ENCODE measurements at places on chromosomes 12 and 14.

GRCh38 chr12:26101763-26102162, 23.1 kb downstream of the BHLHE41 start:
- no peak for DNase-seq

DNA sequence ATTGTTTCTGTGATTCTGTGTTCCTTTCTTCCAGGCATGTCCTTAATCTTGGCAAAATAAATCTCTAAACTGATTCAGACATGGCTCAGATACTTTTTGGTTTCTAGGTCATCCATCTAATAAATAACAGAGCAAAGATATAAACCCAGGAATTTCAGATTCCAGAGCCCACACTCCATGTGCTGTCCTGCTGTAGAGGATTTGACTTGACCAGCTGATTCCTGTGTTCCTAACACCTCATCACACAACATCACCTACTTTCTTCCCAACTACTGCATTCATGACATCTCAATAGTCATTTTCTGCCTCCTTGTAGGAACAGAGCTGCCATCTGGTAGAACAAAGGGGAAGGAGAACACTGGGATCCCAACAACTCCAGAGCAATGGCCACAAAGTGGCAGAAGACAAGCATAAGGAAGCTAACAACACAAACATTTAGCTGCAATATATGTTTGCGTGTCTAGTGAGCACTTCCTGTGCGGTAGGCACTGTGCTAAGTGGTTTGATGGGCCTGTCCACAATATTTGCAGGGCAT, 91.9 kb upstream of the OVCH1 start:
- DNase-seq = no peak

DNA sequence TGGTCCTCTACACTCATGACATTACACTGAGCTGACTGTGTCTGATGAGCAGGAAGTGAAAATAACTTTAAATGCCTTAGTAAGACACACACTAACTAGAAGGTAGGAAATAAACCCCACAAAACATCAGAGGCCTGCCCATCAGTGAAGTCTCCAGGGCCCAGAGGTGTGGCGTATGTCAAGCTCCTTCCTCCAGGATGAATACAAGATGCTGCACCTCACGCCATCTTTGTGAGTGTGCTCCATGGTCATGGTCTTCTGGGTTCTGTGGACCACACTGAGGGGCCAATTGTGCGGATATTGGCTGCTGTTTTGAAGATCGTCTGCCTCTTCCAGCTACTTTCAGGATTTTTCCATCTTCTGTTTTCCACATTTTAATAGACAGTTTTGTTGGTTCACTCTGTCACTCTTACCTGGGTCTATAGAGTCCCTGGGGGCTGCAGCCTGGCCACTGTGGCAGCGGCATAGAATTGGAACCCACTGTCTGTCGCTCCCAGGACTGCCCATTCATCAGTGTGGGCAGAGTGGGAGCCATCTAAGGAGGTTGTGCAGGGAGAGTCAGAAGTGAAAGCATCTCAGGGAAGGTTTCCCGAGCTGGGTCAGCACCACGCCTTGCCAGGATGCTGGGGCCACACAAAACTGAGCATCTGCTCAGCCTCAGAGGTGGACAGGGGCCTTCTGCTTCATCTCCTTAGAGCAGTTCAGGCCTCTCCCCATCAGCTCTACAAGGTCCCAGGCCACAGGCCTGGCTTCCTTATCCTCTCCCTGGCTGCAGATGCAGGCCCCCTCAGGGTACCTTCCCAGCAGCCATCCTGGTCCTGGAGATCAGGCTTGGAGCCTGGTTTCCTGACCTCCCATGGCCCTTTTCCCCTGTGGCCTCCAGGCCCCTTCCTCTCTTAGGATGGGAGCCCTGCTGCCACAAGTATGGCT, 57.5 kb upstream of the C14orf180 start:
- DNase-seq = no peak

DNA sequence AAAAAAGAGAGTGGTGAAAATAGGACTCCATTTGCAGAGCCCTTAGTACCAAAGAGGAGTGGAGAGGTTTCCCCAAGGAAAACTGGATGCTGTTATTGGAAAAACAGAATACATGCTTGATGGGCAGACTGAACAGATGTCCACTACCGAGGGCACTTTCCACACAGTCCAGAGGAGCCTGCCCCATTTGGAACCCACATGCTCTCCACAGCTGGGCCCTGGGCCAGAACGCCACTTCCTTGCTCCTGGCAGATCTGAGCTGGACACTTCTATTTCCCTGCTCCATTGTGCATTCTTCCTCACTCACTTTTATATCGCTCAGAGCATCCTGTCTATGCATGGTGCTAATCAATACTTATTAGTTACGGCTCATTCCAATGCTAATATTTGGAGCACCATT, 249.9 kb downstream of the SLC15A4 start:
- no peak for DNase-seq

GRCh38 chr12:50918584-50919316, 33.6 kb upstream of the HIGD1C start:
- no peak for DNase-seq

- no peak for DNase-seq
Observed at GRCh38 chr12:107126796-107127481, 33.6 kb upstream of the CRY1 start.

DNA sequence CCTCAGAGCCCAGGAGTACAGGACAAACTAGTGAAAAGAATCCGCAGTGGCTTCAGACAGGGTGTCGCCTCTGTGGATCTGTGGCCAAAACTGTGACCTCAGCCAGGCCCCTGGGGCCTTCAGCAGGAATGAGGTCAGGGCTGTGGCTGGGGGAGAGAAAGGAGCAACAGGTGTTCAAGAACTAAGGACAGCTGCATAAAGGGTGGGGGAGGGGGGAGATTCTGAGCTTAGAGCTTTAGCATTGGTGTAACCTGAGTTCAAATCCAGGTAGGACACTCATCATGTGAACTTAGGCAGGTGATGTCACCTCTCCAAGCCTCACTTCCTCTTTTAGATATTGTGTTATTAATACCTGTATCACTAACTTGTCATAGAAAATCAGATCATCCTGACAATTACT, 40.9 kb upstream of the CORO1C start:
- no peak for DNase-seq

GRCh38 chr12:119692410-119692809, 24.5 kb downstream of the PRKAB1 start:
- DNase-seq = no peak

- no peak for DNase-seq
Observed at GRCh38 chr14:36817071-36817930, 155.6 kb downstream of the PAX9 start.

DNA sequence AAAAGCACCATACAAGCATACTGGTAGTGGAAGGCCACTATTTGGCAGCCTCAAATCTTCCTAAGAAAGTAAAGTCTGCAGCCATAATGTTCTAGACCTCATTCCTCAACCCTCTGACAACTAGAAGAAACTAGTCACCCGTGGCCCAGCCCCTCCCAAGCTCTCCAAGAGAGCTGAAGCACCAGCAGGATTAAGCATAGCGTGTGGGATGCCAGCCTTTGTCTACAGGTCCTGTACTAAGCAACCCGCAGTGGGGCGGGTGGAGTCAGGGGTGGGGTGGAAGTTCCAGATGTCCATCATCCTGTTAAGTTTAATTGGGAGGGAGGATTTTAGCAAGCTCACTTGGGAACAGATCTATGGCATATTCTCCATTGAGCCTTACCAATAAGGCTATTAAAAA, 14.2 kb downstream of the SLC11A2 start:
- DNase-seq = no peak

DNA sequence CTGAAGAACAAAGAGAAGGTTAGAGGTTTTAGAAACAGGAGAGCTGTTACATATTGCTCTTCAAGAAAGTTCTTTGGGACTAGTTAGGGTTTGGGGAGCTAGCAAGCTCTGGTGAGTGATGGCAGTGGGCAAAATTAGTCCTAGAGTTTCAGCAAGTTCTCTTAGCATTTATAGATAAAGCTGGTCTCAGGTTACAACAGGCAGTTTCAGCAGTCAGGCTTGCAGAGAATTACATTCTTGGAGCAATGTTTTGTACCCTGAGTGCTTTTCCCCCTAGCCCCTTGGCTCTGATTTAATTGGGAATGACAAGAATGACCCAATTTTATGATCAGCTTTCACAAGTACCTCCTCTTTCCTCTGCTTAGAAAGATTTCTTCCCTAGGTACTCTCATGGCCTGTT, 21.4 kb upstream of the EID3 start:
- DNase-seq = no peak

- no peak for DNase-seq
Observed at GRCh38 chr14:50979941-50980850, 35.9 kb upstream of the PYGL start.

DNA sequence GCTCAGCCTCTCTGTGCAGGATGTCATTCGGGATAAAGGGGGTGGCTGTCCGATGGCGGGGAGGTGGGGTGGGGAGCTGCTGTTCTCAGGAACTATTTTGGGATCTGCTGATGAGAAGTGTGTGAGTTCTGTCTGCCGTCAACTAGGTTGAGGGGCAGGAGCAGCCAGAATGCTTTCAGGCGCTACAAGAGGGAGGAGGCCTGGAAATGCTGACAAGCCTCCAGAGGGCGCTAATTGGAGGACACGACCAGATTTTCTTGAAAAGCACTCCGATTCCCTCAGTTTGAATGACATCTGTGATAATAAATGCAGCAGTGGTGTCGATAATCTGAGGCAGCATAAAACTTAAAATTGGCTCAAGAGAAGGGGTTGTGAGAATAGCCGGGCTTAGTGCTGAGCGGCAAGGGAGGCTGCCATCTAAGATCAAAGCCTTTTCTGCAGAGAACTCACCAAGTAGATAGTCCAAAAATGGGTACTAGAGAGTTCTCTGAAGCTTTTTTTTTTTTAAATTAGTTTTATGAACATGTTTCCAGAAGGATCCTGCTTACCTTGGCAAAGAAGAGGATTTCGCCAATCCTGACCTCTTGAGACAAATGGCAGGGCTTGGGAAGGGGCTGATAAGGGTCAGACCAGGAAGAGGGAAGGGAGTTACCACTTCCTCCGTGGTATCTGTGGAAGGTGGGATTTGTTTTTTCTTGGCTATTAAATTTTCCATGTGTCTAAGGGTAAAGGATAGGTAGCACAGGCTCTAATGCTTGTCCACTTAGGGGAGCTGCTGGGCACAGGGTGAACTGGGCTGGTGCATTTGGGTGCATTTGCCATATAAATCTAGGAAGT, 94.4 kb downstream of the CRACR2A start:
- DNase-seq = peak; percentile 62

DNA sequence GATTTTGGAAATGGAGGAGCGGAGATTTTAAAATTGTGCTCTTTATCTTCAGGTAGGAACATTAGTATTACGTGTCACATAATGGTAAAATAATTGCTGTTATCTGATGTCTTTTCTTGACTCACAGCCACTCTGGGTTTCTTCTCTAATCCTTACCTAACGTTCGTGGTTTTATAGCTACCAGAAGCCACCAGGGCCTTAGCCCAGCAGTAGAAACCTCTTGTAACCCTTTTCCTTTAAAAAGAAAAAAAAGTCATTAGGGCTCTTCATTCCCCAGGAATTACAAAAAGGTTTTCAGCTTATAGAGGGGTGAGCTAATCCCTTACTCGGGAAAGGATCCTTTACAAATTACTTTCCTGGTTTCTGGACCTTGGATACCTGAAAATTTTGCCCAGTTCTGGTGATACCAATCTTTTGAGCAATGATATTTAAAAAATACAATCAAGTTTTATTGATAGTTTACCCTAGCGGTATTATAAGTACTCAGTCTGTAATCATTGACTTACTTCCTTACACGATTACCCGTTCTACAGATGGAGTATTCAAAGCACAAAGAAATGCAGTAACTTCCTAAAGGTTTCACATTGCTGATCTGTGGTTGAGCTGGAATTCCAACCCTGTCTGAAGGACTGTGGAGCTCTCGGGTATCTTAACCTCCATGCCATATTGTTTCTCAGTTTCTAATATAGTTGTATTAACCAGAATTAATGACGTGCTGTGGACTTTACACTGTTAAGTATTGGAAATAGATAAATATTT, 1.6 kb downstream of the GABARAPL1 start:
- no peak for DNase-seq

- no peak for DNase-seq
Observed at GRCh38 chr12:100254876-100255275, 12.0 kb downstream of the DEPDC4 start.

DNA sequence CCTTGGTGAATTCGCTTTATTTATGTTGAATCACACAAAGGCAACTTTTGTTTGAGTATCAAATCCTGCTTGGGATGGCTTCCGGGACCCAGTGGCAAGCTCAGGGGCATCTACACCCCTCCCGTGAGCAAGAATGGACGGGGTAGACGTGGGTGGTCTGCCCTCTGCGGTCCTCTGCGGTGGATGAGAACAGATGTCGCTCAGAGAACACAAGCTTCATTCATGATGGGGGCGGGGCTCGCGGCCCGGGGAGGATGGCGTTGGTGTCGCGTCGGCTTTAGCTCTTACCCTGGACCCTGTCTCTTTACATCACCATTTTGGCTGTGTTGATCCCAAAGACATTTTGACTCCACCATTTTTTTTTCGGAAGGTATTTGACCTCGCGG, 158.5 kb upstream of the RTL1 start:
- no peak for DNase-seq
